ENCODE measurements at places on chromosomes 2 and 18.

- DNase-seq = no peak
Observed at GRCh38 chr18:3753106-3753505, 303.1 kb downstream of the TGIF1 start.

DNA sequence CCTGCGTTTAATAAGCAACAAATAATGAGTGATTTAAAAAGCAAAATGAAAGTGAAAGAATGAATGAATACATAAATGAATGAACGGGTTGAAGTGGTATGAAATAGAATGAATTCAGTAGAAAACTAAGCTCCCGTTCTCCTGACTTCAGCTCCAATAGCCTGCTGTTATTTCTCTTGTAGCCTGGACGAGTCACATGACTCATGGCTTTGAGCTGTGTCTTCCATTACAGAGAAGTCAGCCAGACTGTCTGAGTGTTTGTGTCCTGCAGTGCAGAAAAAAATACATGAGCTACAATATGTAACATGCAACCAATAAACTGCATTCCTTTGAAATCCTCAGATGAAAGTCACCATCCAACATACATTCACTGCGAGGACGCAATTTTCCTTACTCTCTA, 21.2 kb downstream of the SCG2 start:
- no peak for DNase-seq

DNA sequence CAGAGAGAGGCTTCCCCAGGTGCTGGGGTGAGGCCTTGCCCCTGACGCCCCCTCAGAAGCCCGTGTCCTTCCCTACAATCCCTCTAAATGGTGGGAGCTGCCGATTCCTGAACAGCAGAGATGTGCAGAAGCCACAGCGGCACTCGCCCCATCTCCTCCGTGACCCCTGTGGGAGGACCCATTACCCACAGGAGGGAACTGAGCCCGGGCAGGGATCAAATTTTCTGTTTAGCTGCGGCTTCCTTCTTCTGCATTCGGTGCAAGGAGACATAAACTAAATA, 181.2 kb upstream of the RAB6C start:
- no peak for DNase-seq

- DNase-seq = no peak
Observed at GRCh38 chr2:85992611-85993010, 103.8 kb upstream of the ST3GAL5 start.

DNA sequence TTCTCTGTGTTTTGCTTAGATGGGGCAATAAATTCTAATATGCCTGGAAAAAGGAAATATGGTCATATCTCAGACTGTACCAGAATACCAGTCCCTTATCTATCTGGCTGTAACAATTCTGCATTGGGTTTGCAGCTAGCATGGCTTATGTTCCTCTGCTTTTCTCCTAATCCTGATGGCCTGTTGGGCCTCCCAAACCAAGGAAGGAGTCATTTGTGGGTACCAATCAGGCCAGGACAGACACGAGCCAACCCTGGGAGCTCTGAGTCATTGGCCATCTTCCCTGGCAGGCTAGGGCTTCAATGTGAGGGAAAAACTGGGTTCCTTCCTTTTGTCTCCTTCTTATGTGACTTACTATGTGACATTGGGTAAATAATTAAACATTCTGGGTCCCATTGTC, 12.0 kb downstream of the SMARCAL1 start:
- no peak for DNase-seq

GRCh38 chr18:77058290-77058835, 74.2 kb downstream of the MBP start:
- no peak for DNase-seq

- DNase-seq = no peak
Observed at GRCh38 chr2:88159481-88159880, 10.7 kb upstream of the THNSL2 start.

GRCh38 chr2:162041485-162041884, 32.5 kb downstream of the DPP4 start:
- no peak for DNase-seq

DNA sequence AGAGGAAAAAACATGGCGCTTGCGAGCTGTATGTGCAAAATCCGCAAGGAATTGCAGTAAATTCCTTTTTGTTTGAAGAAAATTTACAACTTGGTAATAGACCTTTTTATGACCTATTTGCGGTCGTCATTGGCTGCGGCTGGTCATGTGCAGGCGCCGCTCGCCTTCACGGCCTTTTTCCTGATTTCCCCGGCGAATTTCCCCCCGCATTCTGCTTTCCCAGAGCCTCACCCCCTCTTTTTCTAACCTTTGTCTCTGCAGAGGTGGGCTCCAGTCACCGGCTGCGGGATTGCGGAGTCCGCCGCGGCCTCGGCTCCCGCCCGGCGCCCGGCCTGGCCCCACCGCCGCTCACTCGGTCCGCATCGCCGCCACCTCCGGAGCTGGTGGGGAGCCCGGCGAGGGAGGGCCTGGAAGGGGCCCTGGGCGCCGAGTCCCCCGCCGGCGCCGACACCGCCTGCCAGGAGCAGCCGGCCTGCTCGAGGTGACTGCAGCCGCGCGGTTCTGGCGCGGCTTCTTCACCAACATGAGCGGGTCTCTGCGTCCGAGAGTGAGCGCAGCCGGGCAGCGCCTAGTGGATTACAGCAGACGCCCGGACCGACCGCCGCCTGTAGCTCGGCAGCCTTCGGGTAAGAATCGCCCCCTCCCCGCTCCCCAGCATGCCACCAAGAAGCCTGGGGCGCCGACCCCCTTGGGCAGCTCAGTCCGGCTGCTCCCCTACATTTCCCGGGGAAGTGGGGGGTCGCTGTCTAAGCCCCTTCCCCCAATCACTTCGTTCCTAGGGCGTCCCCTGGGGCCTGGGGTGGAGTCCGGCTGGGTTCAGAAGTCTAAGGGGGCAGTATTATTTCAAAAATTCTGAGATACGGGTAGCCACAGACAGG, 7.1 kb downstream of the HOXD8 start:
- DNase-seq = no peak
